ENCODE measurements at places on chromosomes 6 and 20.

DNA sequence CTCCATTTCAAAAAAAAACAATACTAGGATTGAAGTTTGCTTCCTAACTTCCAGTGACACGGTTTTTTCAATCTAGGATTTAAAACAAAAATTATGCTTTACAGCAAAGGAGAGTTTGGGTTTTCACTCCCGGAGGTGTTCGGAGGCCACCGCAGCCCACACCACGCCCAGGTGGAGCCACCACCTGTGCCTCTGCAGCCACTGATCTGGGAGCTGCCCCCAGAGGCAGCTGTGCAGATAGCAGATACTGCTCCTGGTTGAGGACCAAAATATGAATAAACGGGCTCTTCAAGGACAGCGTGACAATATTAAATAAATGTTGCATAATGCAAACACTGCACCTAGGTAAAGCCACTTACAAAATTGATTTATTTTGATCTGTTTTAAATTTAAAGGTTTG lies 30.2 kb downstream of the DLL1 start:
- no peak for DNase-seq

- no peak for DNase-seq
Measured at GRCh38 chr6:14270925-14271788, 153.6 kb downstream of the CD83 start.

DNA sequence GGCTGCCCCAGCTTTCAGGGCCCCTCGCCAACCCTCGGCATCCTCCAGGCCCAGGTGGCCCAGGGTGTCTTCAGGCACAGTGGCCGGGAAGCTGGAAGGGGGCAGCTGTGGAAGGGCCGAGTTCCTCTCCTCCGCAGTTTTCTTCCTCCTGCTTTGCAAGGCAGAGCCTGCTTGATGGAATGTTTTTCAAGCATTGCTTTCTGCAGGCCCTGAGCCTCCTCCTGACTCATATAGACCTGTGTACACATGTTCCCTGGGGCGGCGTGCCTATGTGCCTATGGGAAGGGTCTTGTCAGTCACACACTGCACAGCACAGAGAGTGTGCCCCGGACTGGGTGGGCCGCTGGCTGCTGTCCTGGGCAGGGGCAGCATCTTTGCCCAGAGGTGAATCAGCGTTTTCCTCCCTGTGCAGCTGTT lies 107.5 kb downstream of the ERMARD start:
- no peak for DNase-seq

- DNase-seq = no peak
Measured at GRCh38 chr20:45346291-45346718, 1.9 kb downstream of the SDC4 start.

GRCh38 chr20:34669094-34669493 lies 7.8 kb downstream of the PIGU start:
- no peak for DNase-seq

GRCh38 chr6:161068321-161068741 lies 76.8 kb downstream of the MAP3K4 start:
- no peak for DNase-seq

GRCh38 chr20:25242231-25242630 lies 5.7 kb upstream of the PYGB start:
- no peak for DNase-seq

DNA sequence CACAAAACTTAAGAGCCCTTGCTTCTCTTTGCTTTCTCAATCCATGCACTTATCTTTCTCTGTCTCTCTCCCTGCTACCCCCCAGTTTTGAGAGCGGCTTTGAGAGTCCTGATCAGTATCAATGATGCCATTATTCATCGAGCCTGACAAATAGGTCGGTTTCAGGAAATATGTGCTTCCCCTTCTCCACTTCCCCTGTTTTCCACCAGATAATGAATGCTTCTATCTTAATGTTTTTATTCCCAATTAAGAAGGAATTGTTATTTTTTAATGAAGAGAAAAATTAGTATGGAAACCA lies 117.7 kb downstream of the KIF13A start:
- DNase-seq = no peak

All from NCI-H1048 (cell line).